Stimulated activated CD4-positive, alpha-beta T cell treated with anti-CD3 and anti-CD28 coated beads, Interleukin-4, amount 100 ng/mL, for 1 hour (primary cell): ENCODE measurements at places on chromosomes 6 and 20.

- DNase-seq = no peak
These were observed 5.5 kb downstream of the SIRT5 start for GRCh38 chr6:13579911-13580310.

GRCh38 chr6:136252441-136252840 is 2.3 kb upstream of the MTFR2 start:
- no peak for DNase-seq

DNA sequence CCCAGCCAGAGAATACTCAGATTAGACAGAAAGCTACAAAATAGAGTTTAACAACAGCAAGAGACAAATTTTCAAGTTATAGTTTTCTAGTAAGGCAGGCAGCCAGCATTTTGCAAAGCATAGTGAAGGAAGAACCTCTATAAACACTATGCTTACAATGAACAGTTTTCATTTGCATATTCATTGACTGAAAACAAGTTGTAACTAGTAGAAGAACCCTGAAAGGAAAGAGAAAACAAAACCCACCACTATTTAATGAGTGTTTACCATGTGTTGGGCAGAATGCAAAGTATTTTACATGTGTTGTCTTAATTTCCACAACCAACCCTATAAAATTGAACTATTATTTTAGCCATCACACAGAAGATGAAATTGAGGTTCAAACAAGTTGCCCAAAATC is 196.1 kb downstream of the UBE3D start:
- no peak for DNase-seq

GRCh38 chr6:167129562-167129961 is 6.7 kb downstream of the CCR6 start:
- DNase-seq = no peak

- DNase-seq = no peak
These were observed 43.0 kb upstream of the SYNCRIP start for GRCh38 chr6:85685713-85686112.

GRCh38 chr20:50246367-50247195 is 56.0 kb downstream of the CEBPB start:
- DNase-seq = no peak

DNA sequence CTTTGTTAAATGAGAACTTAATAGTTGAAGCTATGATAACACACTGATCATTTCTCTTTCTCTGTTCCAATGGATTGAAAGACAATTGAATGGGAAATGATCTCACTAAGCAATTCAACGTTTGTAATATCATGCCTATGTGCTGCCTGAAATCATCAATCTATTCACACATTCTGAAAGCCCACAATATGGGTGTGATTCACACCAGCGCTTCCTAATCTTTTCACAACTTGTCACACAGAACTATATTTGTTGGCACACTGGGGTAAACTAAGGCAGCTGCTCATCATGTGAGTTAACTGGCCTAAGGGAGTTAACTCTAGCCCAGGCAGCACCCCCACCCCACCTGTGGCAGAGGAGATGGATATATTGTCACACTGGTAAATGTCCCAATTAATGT is 37.1 kb upstream of the UTRN start:
- DNase-seq = no peak

GRCh38 chr6:168852376-168852884 is 401.2 kb downstream of the THBS2 start:
- no peak for DNase-seq

GRCh38 chr6:36938536-36938935 is 16.0 kb upstream of the PI16 start:
- DNase-seq = no peak
